Lung (tissue), 17 donors: ENCODE measurements at places on chromosomes 1 and 21. TPM values are rescaled to one million over a fixed set of nuclear protein-coding genes. Genes with fewer than 3 reads are reported as not detected.

The OR6K3 gene
- 0.12 TPM for polyA plus RNA-seq

The APCS gene
- polyA plus RNA-seq = not detected

The RNU1-2 gene
- not detected for polyA plus RNA-seq

The SV2A gene
- 0.94 TPM for polyA plus RNA-seq

The RALGPS2 gene
- 1.7 TPM for polyA plus RNA-seq

The CD58 gene
- 52.1 TPM for polyA plus RNA-seq

The RGSL1 gene
- 0.13 TPM for polyA plus RNA-seq

DNA sequence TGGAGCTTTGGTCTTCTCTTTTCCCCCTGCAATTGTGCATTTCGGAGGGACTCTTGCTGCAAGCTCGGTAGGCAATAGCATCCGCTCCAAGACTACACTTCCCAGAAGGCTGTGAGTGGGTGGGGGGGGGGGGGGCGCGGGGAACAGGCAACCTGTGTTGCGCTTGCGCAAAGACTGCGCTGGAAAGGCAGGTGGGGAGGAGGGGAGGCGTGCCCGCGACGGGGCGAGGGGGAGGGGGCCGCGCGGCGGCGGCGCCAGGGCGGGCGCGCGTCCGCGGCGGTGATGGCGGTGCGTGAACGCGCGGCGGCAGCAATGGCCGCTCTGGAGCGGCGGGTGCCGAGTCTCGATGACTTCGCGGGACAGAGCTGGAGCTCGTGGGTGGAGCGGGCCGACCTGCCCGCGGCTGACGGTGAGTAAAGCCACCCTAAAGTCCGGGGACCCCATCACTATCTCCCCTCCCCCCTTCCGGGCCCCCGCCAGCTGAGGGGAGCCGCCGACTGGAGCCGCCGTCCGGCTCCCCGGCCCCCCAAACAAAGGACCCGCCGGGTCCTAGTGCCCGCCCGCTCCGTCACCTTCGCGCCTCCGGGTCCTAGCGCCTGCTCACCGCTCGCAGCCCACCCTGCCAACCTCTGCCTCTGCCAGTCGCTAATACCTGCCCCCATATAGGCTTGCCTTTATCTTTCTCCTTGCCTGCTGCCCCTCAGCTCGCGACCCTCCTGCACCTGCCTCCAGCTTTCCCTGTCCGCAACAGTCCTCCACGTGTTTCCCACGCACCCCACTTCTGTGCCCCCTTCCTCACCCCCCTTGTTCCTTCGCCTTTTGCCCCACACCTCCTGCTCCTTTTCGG lies at the start of gene ATXN7L2:
TSS of gene ATXN7L2 (plus strand) at position 234 of the 847 bp plus-strand sequence. CDS start at position 283, 49 bp downstream.
- peak; percentile 94 for DNase-seq

GRCh38 chr1:170545476-170545875 lies 13.5 kb downstream of the GORAB start:
- DNase-seq = no peak

DNA sequence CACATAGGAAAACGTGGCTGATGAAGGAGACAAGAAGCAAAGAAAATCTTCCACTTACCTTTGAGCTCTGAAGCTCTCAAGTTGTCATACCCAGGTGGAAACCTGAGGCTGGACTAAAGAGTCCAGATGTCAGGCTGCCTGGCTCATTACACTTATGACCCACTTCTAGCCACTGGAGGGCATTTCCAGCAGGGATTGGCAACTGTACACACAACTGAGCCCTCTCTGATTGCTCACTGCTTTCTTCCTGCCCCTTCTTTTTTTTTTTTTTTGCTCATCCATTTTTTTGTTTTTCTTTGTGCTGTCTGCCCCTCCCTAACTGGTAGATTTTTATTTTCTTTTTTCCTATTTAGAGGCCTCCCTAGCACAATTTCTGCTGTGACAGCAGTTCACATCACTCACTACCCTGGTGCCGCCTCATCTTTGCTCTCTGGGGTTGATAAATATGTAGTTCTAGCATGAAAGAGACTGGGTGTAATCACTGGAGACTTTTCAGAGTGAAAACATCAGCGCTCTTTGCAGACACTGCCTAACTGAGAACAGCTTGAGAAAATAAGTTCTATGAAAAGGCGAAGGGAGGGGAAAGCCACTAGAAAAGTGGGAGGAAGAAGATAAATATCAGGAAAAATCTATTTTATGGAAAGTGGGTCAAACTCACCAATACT lies 334.5 kb downstream of the NUF2 start:
- peak; percentile 11 for DNase-seq

DNA sequence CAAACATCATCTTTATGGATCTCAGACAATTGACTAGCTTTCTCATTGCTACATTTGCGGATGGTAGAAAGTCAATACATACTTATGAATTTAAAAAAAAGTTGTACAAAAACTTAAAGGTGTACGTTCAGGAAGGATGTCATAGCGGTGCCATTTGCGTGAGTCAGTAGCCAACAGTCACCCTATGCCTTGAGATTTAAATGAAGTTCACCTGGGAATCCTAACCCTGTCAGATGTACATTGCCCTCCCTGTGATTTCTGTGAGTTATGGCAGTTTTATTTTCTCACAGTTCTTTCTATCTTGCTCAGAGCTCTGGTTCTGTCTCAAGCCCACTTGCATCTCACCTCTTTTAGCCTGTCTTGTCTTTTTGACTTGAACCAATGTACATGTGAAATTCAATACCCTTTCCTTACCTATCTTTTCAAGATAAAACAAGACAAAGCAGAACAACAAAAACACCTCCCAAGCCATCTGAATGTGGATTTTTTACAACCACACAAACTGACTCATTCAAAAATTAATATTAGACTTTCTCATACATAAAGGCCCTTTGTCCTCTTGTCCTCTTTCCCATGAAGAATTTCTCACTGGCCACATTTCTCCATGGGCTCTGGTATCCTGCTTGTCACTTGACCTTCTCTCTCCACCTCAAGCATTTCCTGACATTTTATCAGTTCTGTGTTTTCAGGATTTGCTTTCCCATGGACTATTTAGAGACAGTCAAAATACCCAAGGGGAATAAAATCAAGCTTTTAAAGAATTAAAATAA lies 25.3 kb upstream of the ZNF697 start:
- no peak for DNase-seq

DNA sequence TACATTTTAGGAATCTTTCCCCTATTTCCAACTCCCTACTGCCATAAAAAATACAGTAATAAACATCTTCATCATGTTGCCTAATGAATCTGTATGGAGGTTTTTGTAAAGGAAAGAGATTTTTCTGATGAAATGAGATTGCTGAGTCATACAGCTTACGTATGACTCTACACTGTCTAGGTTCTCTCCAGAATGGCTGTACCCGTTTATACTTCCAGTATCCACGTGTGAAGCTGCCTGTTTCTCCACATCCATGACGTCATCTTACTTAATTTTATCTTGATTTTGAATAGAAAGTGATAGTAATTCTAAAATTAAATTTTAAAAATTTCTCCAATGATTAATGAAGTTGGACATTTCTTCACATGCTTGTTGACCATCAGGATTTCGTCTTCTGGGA lies 103.7 kb downstream of the COQ8A start:
- DNase-seq = no peak

GRCh38 chr21:30482130-30482529 lies 2.0 kb upstream of the KRTAP19-1 start:
- no peak for DNase-seq

DNA sequence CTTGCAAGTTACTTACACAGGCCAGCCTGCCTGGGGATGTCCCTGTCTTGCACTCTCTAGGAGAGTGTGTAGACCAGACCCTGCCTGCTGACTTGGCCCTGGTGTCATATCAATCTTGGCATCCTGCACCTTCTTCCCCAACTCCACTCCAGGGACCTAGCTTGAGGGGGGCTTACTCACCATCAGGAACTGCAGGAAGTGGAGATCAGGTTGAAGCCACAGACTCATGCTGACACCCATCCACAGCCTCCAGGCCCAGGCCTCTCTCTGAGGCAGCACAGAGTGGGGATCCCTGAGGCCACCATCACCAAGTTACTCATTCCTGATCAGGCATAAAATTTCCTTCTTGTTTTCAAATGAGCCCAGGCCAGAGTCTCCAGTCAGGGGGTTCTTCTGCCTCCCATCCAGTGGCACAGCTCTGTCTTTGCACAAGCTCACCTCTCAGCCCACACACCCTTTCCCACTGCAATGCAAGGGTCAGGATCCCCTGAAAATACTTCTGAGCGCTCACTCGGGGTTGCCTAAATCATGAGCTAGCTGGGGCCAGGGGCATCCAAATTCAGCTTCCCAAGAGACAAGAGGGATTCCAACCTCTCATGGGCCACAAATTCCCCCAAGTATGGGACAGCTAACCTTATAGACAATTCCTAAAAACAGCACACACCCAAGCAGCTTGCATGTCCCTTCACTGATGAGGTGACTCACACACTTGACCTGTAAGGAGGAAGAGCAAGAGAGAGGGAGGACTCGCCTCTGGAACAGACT lies 33.5 kb downstream of the CSMD2 start:
- DNase-seq = no peak

DNA sequence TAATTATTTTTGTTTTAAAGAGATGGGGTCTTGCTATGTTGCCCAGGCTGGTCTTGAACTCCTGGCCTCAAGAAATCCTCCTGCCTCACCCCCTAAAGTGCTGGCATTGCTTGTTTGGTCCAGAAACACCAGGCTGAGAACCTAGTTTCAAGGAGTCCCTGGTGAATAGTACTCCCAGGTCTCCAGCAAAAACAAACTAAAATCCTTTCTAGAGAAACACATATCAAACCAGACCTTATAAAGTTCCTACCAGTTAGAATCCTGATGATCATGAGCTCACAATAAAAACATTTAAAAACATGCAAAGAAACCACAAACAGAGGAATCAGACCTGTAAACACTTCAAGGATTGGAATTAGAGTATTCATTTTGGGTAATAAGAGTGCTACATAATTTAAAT lies 34.4 kb upstream of the PADI1 start:
- DNase-seq = no peak

GRCh38 chr21:33991133-33991532 lies 75.5 kb upstream of the ATP5PO start:
- DNase-seq = no peak

DNA sequence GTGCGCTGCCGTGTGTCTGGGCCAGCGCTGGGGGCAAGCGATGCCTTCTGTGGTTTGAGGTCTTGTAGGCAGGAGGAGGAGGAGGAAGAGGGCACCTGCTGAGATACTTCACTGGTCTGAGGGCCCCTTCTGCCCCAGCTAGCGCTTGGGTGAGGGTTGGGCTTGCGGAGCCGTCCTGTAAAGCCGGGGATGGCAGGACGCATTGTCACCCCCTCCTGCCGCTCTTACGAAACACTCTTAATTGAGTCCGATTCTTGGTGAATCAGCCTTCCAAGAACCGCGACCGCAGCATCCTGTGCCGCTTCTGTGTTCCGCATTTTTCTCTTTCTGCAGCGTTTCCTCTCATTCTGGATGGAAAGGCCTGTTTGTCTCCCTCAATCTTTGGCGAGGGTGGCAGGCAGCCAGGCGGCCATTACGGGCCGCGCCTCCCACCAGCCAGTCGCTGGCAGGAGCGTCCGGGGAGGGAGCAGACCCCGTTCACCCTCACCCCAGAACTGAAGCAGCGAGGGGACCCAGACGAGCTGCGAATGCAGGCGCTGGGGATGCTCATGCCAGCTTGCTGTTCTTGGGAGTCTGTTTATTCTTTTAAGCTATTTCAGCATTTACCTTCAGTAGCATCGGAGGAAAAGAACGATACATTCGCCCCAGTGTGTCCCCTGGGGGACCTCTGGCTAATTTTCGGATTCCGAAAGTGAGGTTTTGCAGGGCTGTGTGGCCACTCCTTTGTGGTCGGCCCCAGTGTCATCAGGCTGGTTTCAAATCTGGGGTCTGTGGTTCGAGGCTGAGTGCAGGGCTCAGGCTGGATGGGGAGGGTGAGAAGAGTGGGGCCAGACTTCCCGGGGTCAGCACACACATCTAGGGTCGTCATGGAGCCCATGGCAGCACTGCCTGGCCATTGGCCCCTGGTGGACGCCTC lies 62.7 kb downstream of the SKI start:
- peak; percentile 84 for DNase-seq

- DNase-seq = no peak
Measured at GRCh38 chr1:209383422-209383821, 200.1 kb upstream of the CAMK1G start.

DNA sequence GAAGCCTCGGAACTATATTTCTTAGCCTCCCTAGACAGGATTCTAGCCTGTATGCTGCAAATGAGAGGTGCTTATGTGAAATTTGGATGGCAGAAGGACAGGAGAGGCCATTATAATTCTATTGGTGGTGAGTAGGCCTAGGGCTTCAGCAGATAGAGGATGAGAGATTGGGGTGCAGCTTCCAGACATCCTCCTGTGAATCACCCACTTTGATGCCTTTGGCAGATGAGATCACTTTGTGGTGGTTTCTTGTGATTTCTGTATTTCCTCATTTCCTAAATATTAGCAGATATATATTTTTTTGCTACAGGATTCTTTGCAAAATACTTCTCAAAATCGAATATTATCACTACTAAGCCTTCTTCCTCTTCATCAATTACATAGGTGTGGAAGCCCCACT lies 37.3 kb downstream of the MFSD2A start:
- no peak for DNase-seq

- no peak for DNase-seq
Measured at GRCh38 chr1:225981714-225982113, 17.4 kb downstream of the SDE2 start.

DNA sequence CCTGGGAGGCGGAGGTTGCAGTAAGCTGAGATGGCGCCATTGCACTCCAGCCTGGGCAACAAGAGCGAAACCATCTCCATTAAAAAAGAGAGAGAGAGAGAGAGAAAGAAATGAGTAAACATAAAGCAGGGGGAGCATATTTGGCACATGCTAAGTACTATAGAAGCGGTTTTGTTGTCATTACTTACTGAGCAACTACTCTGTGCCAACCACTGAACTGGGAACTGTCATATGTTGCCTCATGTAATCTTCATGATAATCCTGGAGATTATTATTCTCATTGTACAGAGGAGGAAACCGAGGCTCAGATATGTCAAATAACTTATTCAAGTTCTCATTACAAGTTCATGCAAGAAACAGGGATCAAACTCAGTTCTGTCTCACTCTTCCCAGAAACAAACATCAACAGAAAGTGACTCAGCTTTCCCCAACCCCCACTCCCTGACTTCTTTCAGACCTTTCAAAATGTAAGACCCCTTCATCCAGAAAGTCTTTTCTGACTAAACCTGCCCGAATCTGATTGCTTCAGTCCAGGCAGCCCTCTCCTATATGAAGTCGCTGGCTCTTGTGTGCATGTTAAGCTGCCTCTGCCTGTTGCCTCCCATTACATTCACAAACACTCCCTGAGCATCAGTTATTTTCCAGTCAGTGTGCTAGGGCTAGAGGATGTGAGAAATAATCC lies 23.5 kb downstream of the LAMB3 start:
- DNase-seq = no peak

GRCh38 chr1:175272361-175272760 lies 79.8 kb upstream of the KIAA0040 start:
- DNase-seq = no peak

DNA sequence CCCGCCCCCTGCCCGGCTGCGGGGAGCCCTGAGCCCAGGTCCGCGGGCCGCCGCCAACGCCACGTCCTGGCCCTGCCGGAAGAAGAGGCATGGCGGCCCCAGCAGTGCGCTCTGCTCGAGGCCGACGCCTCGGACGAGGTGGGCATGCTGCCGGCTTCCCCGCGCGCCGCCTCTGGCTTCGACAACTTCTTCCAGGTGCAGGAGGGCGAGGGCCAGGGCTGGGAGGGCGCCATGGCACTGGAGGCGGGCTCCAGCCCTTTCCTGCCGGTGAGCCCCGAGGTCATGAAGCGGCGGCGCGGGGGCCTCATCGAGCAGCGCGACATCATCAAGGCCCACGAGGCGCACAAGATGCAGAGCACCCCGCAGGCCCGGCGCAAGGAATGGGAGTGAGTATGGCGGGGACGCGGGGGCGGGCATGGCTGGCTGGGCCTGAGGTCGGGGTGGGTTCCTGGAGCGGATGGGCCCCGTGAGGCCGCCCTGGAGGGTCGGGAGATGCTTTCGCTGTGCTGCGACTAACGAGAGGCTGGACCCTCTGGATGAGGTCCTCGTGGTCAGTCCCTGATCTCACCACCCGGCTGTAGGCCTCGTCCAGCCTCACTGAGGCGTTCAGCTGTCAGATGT lies 70.0 kb upstream of the CACNA1E start:
- DNase-seq = no peak
